ENCODE measurements at places on chromosomes 1 and 21. TPM values are rescaled to one million over a fixed set of nuclear protein-coding genes. Genes with fewer than 3 reads are reported as not detected.

The UBL4B gene
- total RNA-seq, result not detected

DNA sequence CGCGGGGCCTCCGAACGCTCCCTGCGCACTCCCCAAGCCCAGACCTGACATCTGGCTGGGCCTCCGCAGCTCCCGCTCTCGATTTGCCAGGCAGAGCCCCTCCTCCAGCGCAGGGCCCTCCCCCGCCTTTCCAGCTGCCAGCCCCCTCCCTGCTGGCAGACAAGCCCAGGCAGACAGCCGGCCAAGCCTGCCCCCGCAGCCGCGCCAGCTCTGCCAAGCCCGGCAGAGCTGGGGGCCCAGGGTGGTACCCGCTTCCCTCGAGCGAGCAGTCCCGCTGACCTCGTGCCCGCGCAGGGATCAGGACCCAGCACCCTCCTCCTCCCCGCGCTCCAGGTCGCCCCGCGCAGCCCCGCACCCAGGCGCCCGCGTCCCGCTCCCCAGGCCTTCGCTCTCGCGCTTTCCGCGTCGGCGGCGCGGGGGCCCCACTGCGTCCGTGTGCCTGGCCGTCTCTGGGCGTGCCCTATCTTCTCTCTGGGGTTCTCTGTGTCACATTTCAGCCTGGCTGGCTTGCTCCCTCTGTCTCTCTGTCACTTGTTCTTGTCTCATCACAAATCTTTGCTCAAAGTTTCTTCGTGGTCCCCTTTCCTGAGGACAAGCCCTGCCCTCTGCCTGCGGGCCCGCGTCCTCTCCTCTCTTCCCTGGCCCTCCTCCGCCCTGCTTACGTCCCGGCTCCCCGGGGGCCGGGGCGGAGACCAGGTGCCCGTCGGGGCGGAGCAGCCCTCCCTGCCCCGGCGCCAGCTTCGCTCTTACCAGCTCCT is 580 bp downstream of the INKA2 start:
- peak; percentile 29 for DNase-seq

GRCh38 chr1:17735793-17736192 is 19.3 kb upstream of the ACTL8 start:
- DNase-seq, result no peak

The KCNA3 gene
- under 0.01 TPM for total RNA-seq

DNA sequence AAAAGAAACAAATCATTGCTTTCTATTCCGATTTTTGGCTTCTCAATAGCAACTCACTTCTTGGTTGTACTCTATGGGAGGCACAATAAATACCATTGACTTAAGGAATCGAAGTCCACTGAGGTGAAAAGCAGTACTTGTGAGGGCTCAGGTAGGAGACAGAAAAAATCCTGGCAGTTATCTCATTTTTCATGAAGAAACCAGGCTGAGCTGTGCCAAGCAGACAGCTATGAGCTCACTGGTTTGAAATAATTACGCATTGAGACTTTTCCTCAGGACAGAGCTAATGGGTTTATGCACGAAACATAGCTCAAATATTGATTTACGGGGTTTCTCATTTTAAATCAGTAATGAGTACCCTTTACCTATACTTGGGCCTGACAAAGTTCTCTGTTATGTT is 18.5 kb downstream of the COLGALT2 start:
- no peak for DNase-seq

DNA sequence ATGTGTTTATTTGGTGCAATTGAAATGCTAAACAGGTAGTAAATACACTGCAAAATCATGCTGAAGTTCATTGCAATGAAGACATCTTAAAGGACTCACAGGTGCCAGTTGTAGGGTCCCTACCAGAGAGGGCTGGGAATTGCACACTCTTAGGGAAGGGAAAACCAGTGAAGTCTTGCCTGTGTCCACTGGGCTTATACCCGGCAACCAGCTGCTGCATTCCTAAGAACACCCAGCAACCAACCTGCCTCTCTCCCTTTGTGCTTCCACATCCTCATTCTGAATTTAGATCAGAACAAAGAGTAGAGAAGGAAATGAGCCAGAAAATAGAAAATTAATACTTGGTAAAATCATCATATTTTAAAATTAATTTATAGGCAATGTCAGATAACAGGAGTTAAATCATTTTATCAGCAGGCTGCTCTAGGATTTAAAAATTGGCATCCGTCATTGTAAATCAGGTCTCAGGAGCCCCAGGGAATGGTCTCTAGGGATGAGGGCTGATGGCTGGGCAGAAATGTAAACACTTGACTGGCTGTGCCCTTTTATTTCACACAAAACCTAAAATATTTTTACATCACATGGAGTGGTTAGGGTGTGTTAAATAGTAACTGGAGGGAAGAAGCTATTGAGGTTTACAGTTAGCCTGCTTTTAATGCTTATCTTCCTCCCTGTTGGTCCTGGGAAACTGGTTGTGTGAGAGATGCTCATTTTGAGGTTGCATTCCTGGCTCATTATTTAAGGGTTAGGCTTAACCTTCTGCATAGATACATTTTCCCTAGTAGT is 31.3 kb downstream of the PTGFRN start:
- no peak for DNase-seq

- DNase-seq, result no peak
Measured at GRCh38 chr1:46400421-46400820, 6.3 kb downstream of the FAAH start.

DNA sequence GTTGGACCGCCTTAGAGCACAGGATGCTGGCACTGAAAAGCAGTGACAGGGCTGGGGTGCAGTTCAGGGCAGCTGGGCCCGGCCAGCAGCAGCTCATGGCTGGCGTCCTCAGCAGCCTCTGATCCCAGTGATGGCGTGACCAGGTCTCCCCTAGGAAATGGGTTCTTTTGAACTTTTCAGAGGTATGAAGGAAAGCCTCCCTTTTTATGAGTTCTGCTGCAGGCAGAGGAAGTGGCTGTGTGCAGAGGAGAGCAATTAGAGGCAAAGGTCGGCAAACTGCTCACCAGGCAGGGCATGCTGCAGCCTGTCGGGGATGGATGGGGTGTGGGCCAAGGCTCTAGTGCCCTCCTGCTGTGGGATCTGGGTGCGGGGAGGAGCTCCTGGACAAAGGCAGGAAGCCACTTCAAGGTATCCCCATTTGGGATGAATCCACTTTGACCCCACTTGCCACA is 45.6 kb upstream of the RAB4A start:
- no peak for DNase-seq

The AMY1A gene
- total RNA-seq, result not detected

The TCEA3 gene
- 22.8 TPM for total RNA-seq

Data from fibroblast of the aortic adventitia (primary cell).